ENCODE measurements at places on chromosomes 16 and 17.

GRCh38 chr16:57593021-57593420 lies 35.4 kb upstream of the ADGRG1 start:
- H3K27me3 ChIP-seq: no peaks in the 10 kb centered on the region
- no peak for ATAC-seq
- peak overlapping the region; percentile 83 for H3K4me3 ChIP-seq
- H3K27ac ChIP-seq: peak overlapping the region; percentile 95
- peaks cover 23% of the 10 kb centered on the region for H3K4me1 ChIP-seq

- no peaks in the 10 kb centered on the region for H3K27me3 ChIP-seq
- peaks cover 31% of the 10 kb centered on the region for H3K4me1 ChIP-seq
- H3K4me3 ChIP-seq: no peak overlapping the region
- ATAC-seq: no peak
- H3K27ac ChIP-seq: peak overlapping the region; percentile 84
Observed at GRCh38 chr17:78419970-78420815, 41.7 kb downstream of the PGS1 start.

DNA sequence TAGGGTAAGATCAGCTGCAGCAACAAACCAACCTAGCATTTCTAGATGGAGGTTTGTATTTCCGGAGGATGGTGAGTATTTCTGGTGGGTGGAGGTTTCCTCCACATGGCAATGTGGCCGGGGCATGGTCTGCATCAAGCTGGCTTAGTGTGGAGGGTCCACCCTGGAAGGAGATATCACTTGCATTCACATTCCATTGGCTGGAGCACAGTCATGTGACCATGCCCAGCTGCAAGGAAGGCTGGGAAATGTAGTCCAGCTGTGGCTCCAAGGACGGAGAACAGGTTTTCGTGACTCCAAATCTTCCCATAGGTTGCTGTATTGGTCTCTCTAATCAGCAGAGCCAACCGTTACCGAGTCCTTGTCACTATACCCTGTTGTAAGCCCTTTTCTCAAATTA lies 68.7 kb downstream of the RAI1 start:
- H3K27me3 ChIP-seq: no peaks in the 10 kb centered on the region
- H3K36me3 ChIP-seq: no peaks in the 10 kb centered on the region
- H3K4me3 ChIP-seq: peak overlapping the region; percentile 61
- peak overlapping the region; percentile 96 for H3K27ac ChIP-seq

GRCh38 chr17:43536236-43536992 lies 9.7 kb downstream of the ETV4 start:
- no peaks in the 10 kb centered on the region for H3K27me3 ChIP-seq
- H3K4me1 ChIP-seq: peaks cover 6% of the 10 kb centered on the region
- peak; percentile 68 for ATAC-seq

DNA sequence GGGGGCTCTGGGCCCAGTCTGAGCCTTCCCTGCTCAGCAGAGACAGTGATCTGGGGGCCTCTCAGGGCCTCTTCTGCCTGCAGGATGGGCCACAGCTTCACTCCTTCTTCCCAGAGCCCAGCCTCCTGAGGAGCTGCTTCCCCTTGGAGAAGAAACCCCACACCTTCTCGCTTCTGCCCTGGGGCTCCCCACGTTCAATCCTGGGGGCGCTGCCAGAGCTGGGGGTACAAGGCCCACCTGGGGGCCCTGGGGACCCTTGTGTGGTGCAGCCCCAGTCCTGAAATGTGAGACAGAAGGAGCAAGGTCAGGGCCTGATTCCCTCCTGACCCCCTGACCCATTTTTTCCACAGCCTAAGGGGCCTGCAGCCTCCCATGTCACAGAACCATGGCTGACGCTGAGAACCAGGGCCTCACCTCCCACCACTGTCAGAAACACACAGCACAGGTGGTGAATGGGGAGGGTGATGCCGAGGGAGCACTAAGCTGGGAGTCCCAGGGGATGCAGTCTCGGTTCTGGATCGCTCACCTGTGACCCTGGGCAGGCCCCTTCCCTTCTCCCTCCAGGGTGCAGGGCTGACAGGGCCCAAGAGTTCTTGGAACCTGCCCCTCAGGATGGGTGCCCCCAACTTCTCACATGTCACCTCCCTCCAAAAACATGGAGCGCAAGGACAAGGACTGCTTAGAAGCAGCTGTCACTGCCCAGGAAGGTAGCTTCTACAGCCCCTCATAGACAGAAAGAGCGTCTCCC lies 21.6 kb upstream of the MPO start:
- no peaks in the 10 kb centered on the region for H3K4me1 ChIP-seq
- H3K27me3 ChIP-seq: no peaks in the 10 kb centered on the region

DNA sequence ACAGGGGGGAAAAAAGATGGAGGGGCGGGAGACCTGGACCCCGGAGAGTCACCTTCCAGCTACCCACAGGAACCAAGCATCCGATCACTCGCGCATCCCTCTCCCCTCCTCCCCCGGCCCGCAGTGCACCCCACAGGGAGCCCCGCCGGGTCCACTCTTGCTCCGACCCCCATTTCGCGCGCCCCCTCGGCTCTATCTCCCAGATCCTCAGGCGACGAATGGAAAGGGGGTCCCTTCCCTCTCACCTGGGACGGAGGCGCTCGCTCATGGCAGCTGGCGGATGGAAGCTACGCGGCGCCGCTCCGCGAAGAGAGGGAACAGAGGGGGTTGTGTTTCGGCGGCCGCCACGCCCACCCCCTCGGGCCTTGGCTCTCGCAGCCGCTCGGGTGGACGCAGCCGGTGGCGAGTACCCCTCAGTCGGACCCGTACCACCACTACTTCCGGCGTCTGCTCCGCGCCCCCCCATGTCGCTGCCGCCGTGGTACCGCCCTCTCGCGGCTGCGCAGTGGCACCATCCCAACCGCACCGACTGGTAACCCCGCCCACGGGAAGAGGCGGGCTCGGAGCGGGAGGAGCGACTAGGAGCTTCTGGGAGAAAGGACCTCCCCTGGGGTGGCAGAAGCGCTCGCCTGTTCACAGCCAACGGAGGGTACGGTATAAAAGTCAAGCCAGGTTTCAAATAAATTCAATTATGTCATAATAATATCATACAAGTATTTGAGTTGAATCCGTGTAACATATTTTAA lies 29.7 kb downstream of the CPSF4L start:
- peak overlapping the region; percentile 92 for H3K4me3 ChIP-seq
- peaks cover 57% of the 10 kb centered on the region for H3K36me3 ChIP-seq
- H3K27me3 ChIP-seq: no peaks in the 10 kb centered on the region
- peak; percentile 88 for ATAC-seq
- H3K27ac ChIP-seq: peak overlapping the region; percentile 95

- peaks cover 3% of the 10 kb centered on the region for H3K4me1 ChIP-seq
- H3K27ac ChIP-seq: no peak overlapping the region
- no peaks in the 10 kb centered on the region for H3K36me3 ChIP-seq
- H3K4me3 ChIP-seq: no peak overlapping the region
- peaks cover 5% of the 10 kb centered on the region for H3K27me3 ChIP-seq
- ATAC-seq: no peak
Observed at GRCh38 chr17:79721993-79722671, 8.6 kb upstream of the ENPP7 start.

- no peak for ATAC-seq
- H3K36me3 ChIP-seq: no peaks in the 10 kb centered on the region
- H3K4me3 ChIP-seq: no peak overlapping the region
- H3K27me3 ChIP-seq: peaks cover 43% of the 10 kb centered on the region
- no peak overlapping the region for H3K27ac ChIP-seq
Observed at GRCh38 chr16:20074099-20074991, 655 bp upstream of the GPR139 start.

- H3K36me3 ChIP-seq: peaks cover 82% of the 10 kb centered on the region
- peaks cover 17% of the 10 kb centered on the region for H3K4me1 ChIP-seq
- no peaks in the 10 kb centered on the region for H3K27me3 ChIP-seq
- H3K27ac ChIP-seq: no peak overlapping the region
- ATAC-seq: no peak
Observed at GRCh38 chr16:16009401-16009800, 60.0 kb downstream of the ABCC1 start.

DNA sequence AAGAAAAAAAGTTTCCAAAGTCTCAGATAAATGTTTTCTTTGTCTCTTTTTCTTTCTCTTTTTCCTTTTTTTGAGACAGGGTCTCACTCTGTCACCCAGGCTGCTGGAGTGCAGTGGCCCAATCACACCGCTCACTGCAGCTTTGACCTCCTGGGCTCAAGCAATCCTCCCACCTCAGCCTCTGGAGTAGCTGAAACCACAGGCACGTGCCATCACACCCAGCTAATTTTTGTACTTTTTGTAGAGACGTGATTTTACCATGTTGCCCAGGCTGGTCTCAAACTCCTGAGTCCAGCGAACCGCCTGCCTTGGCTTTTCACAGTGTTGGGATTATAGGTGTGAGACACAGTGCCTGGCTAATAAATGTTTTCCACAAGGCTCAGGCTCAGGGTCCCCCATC lies 53.3 kb upstream of the KSR1 start:
- H3K27me3 ChIP-seq: peaks cover 4% of the 10 kb centered on the region
- ATAC-seq: no peak

- no peaks in the 10 kb centered on the region for H3K36me3 ChIP-seq
- H3K27ac ChIP-seq: no peak overlapping the region
- no peak overlapping the region for H3K4me3 ChIP-seq
- H3K27me3 ChIP-seq: no peaks in the 10 kb centered on the region
Observed at GRCh38 chr17:61017317-61018006, 339.8 kb downstream of the BCAS3 start.

GRCh38 chr17:4541328-4542002 lies 13.7 kb downstream of the MYBBP1A start:
- no peak overlapping the region for H3K27ac ChIP-seq
- ATAC-seq: no peak
- H3K27me3 ChIP-seq: no peaks in the 10 kb centered on the region
- no peaks in the 10 kb centered on the region for H3K4me1 ChIP-seq

DNA sequence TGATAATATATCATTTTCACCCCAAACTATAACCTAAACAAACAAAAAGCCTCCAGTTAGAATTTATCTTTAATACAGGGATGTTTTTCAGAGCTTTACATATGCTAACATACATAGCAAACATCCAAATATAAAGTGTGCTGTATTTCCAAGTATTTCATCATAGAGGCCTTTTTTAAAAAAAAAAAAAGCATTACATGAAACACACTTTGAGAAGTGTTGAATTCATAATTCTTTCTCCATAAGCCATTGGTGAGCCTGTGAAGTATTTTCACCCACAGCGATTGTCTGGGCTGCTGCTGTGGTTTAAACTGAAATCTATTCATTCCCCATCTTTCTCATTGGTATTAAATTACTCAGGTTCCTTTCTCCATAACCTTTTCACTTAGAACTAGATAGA lies 503.4 kb upstream of the CDH8 start:
- H3K27ac ChIP-seq: no peak overlapping the region

DNA sequence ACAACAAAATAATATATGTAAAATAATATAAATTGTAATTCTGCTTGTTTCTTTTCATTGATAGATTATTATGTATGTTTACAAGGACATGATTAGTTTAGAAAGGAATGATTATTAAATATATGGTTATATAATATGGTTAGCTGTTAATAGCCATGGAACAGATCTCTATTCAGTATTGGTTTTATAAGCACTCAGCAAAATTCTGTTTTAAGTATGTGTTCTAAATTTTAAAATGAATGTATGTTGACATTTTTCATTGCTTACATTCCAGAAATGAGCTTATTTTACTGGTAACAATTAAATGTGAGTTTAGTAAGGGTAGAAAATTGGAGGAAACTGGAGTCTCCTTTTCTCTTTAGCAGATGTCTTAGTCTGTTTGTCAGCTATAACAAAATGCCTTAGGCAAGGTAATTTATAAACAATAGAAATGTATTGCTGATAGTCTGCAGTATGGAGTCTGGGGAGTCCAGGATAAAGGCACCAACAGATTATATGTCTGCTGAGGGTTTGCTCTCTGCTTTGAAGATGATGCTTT lies 45.4 kb downstream of the NFAT5 start:
- no peak overlapping the region for H3K27ac ChIP-seq
- peaks cover 44% of the 10 kb centered on the region for H3K4me1 ChIP-seq
- H3K4me3 ChIP-seq: no peak overlapping the region
- peaks cover 60% of the 10 kb centered on the region for H3K36me3 ChIP-seq
- ATAC-seq: no peak
- no peaks in the 10 kb centered on the region for H3K27me3 ChIP-seq

- no peak overlapping the region for H3K4me3 ChIP-seq
- H3K27ac ChIP-seq: no peak overlapping the region
- ATAC-seq: no peak
Observed at GRCh38 chr16:17228048-17228707, 242.6 kb downstream of the XYLT1 start.

DNA sequence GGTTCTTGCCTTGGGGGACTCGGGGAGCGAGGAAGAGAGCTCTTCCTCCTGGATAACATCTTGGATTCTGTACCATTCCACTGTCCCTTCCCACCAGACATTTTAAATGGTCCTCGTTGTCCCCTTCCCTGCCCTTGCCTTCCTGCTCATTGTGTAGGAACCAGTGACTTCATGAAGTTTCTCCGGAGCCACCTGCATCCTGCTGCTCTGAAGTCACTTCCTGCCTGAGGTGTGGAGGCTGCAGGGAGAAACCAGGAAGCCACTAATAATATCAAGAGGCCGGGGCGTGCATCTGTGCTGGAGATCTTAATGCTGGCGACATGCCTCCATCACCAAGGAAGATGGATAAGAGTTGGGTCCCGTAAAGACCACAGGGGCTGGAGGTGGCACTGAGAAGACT lies 6.2 kb upstream of the SLC16A13 start:
- H3K27me3 ChIP-seq: no peaks in the 10 kb centered on the region
- H3K4me1 ChIP-seq: peaks cover 32% of the 10 kb centered on the region

DNA sequence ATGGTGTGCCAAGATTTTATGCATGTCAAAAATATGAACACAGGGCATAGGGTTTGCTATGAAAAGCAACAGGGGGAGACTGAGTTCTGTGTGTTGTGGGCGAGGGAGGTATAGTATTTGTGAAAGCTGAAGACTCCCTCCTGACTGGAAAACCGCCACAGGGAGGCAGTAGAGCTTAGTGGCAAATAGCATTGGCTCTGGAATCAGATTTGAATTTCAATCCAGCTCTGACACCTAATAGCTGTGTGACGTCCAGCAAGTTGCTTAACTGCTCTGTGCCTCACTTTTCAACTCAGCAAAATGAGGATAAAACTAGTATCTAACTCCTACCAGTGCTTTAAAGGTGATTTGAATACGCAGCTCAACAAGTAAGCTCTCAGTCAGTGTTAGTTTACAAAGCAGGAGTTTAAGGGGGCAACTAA lies 22.0 kb downstream of the KPNA2 start:
- no peaks in the 10 kb centered on the region for H3K4me1 ChIP-seq
- ATAC-seq: peak; percentile 70
- H3K4me3 ChIP-seq: no peak overlapping the region

DNA sequence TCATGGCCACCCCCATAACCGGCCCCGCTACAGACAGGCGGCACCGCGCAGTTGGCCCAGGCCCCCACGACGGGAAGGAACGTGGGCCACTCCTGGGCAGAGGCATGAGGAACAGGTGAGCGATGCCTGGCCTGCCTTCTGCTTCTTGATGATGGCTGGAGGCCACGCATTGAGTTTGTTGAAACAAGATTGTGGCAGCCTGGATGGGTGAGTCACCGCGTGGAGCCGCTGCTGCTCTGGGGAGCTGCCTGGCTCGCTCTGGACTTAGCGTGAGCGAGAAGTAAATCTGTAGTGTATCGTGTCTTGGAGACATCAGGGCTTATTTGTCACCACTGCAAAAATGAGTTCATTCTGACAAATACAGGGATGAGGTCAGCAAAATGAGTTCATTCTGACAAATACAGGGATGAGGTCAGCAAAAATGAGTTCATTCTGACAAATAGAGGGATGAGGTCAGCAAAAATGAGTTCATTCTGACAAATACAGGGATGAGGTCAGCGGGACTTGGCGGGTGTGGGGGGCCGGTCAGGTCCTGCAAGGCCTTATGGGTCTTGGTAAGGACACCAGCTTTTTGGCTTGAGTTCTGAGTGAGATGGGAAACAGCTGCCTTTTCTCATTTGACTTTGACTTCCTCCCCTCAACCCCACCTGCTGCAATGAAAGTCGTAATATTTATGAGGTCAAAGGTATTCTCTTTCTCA lies 93.0 kb downstream of the SEC14L1 start:
- peak overlapping the region; percentile 43 for H3K27ac ChIP-seq
- H3K36me3 ChIP-seq: no peaks in the 10 kb centered on the region
- H3K4me3 ChIP-seq: peak overlapping the region; percentile 43
- H3K27me3 ChIP-seq: no peaks in the 10 kb centered on the region

All from activated T-helper 17 cell treated with anti-CD3 and anti-CD28 coated beads, Interleukin-2, amount 50 U/mL, for 72 hours (primary cell).